NCI-H146 (cell line): ENCODE measurements at places on chromosomes 16 and 17.

DNA sequence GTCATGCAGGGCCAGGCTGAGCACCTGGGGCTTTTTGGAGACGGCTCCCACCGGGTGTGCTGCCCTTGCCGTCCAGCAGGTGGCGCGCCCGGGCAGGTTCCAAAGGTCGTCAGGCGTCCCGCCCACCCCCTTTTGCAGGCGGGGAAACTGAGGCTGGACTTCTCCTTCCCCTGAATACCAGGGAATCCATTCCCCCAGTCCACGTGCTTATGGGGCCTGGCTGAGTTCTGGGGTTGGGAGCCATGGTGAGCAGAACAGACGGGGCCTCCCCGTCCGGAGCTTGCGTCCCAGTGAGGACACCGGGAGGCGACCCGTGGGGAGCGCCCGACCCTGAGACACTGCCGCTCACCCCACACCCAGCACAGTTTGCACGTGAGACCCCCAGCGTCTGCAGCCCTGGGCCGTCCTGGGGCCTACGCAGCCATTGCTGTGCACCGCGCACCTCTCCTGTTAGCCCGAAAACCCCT, 51.8 kb upstream of the JPH3 start:
- DNase-seq = no peak

- DNase-seq = peak; percentile 32
Observed at GRCh38 chr16:18041864-18042834, 294.4 kb downstream of the NPIPA8 start.

- no peak for DNase-seq
Observed at GRCh38 chr17:55784666-55785065, 33.8 kb downstream of the PCTP start.

- peak; percentile 94 for DNase-seq
Observed at GRCh38 chr16:85445064-85445778, 167.9 kb upstream of the GSE1 start.

GRCh38 chr16:81500833-81501521, 56.4 kb downstream of the CMIP start:
- DNase-seq = no peak

GRCh38 chr16:5506021-5506420, 408.4 kb upstream of the EEF2KMT start:
- no peak for DNase-seq

GRCh38 chr17:79087428-79088143, 13.0 kb downstream of the ENGASE start:
- DNase-seq = peak; percentile 50

DNA sequence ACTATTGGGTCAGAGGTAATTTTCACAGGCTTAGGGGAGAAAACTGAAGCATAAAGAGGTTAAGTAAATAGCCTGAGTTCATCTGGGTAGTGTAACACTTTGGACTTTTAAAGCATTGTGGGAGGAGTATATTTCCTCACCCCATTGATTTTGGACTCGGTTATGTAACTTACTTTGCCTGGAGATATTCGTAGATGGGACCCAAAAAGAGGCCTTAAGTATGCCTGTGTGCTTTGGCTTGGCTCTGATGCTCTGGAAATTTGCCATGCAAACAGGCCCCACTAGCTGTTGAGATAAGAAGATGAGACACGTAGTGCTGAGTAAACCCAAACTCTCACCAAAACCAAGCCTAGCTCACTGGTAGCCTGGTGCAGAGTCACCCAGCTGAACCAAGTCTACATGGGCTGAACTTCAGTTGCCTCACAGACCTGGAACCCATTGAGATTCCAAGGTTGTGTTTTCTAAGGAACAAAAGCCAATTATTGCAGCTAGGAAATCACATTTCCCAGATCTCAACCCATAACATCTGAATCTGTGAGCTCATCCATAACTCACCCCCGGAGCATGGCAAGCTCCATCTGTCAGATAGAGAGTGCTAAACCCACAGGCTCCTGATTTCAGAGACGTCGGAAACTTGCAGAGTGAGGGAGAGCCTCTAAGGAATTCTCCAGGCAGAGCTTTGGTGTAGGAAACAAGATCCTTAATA, 536.0 kb upstream of the C16orf82 start:
- no peak for DNase-seq

GRCh38 chr17:47820033-47820789, 1.4 kb downstream of the OSBPL7 start:
- DNase-seq = no peak

DNA sequence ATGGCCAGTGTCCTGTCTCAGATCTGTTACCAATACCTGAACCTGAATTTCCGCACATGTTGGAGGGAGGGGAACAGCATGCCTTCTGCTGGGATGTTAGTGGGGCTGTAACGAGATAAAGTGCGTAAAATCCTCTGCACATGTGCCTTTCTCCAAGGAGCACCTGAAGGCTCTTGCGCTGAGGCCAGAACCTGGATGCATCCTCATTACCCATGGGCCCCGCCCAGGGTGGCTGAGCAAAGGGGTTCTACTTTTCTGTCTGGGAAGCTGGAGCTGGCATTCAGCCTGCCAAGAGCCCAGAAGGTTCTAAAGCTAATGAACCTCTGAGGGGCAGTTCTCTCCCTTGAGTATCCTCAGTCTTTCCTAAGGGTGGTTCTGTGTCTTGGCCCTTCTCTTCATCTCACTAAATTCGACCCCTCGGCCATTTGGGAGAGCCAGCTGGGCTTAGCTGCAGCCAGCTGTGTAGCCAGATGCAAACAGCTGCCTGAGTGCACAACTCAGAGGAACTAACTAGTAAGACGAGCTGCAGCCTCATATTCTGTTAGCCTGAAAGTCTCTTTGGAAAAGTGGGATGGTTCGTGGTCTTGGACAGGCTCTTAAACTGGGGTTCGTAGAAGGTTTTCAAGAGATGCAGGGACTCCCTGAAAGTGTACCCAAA, 2.5 kb downstream of the ITGA3 start:
- DNase-seq = no peak

GRCh38 chr17:40779181-40779909, 3.0 kb downstream of the KRT27 start:
- DNase-seq = no peak

DNA sequence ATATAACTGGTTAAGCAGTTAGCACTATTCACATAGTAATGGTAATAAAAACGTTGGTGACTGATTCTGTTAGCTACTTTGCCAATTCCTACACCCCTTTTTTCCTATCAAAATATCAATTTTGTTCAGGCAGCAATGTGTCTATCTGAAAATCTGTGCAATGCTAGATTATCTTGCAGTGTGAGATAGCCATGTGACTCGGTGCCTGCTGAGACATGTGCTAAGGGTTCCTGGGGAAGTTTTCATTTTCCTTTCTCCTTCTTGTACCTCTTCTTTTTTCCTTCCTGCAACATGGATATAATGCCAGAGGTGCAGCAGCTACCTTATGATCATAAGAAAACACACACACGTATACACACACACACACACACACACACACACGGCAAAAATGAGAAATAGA, 100.5 kb upstream of the SHISA6 start:
- DNase-seq = no peak

- peak; percentile 64 for DNase-seq
Observed at GRCh38 chr17:382644-383533, 30.3 kb upstream of the RPH3AL start.

DNA sequence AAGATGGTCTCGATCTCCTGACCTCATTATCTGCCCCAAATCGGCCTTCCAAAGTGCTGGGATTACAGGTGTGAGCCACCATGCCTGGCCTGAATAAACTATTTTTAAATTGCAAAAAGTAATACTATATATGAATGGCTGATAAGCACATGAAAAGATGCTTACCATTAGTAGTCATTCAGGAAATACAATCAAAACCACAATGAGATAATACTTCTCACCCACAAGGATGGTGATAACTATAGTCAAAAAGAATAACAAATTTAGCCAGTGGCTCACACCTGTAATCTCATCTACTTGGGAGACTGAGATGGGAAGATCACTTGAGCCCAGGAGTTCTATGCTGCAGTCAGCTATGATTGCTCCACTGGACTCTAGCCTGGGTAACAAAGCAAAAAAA, 2.4 kb upstream of the TACO1 start:
- DNase-seq = no peak

GRCh38 chr17:57373756-57374155, 117.4 kb downstream of the MSI2 start:
- DNase-seq = no peak

- no peak for DNase-seq
Observed at GRCh38 chr16:70745536-70746025, 55.4 kb downstream of the VAC14 start.

- DNase-seq = peak; percentile 50
Observed at GRCh38 chr16:11824362-11824761, 27.0 kb downstream of the RSL1D1 start.

GRCh38 chr16:68005786-68006286, 6.6 kb upstream of the DPEP2 start:
- DNase-seq = no peak

GRCh38 chr17:31400481-31400950, 9.0 kb downstream of the RAB11FIP4 start:
- no peak for DNase-seq

- DNase-seq = peak; percentile 67
Observed at GRCh38 chr16:89847051-89847939, 19.0 kb downstream of the SPIRE2 start.

GRCh38 chr16:27304881-27305745, 8.7 kb upstream of the IL4R start:
- DNase-seq = no peak

DNA sequence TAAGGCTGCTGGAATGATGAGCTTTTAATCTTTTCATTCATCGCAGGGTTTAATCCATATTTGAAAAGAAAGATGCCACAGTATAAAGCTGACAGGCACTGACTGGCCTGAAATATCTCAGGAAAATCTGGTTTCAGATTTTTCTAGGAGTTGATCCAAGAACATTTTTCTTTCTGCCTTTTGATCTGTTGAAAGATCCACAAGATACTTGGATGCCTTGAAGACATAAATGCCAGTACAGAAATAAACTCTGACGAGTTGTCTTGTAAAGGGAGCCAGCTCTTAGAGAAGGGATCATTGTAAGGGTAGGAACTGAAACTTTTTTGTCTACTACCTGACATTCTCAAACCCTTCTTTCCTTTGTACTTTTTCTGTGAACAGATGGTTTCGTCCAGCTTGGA, 25.4 kb upstream of the KRT20 start:
- DNase-seq = no peak

DNA sequence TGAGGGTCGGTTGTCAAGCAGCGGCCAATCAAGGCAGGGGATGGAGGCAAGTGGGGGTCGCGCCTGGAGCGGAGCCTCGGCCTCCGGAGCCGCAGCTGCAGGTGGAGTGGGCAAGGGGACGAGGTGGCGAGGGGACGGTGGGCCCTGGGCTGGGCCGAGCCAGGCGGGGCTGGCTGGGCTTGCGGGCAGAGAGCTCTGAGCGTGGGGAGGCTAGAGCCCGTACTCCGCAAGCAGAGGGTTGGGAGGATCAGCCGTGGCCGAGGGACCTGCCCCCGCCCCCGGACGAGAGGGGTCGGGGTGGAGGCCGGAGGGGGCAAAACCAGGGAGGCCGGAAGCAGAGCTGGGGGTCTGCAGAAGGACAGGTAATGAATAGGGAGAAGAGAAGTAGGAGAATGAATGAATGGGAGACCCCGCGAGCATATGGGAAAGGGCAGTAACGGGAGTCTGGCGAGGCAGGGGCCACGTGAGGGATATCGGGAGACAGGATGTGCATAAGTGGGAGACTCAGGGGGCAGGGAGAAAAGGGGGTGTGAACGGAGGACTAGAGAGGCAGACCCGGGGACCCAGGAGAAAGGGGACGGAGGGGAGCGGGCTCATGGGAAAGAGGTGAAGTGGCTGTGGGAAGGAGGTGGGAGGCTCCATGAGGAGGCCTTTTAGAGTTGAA, at the start of gene KATNB1:
KATNB1 (plus strand) TSS at position 16 of the 664 bp plus-strand sequence. CDS start 1,474 bp downstream, outside the sequence.
- DNase-seq = peak; percentile 15

DNA sequence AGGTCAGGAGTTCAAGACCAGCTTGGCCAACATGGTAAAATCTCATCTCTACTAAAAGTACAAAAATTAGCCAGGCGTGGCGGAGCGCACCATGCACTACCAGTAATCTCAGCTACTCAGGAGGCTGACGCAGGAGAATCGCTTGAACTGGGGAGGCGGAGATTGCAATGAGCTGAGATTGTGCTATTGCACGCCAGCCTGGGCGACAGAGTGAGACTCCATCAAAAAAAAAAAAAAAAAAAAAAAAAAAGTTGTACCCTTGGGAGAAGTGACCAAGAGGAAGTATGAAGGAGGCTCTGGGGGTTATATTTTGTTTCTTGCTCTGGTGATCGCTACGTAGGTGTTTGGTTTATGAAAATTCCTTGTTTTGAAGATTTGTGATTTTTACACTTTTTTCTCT, 66.3 kb downstream of the LITAF start:
- DNase-seq = no peak
